Cerebellar cortex (tissue), 1 donor: ENCODE measurements at places on chromosomes 1 and 21.

- no peak for DNase-seq
Measured at GRCh38 chr1:22077728-22078127, 25.2 kb downstream of the CDC42 start.

DNA sequence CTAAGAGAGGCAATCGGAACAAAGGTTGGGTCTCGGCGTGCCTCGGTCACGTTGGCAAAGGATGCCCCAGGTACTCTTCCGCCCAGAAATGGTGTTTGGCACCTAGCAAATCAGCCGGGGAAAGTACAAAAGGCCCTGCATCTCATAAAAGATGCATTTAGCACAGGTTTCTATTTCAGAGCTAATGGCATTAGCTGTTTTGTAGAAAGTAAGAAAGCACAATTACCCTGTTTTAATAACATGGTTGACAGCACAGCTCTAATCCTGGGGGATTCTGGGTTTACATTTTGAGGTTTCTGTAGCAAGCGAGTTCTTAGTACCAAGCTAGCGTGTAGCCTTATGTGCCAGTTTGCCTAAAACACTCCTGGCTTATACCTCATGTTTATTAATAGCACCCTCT, 178.5 kb downstream of the PRDM2 start:
- DNase-seq = no peak

DNA sequence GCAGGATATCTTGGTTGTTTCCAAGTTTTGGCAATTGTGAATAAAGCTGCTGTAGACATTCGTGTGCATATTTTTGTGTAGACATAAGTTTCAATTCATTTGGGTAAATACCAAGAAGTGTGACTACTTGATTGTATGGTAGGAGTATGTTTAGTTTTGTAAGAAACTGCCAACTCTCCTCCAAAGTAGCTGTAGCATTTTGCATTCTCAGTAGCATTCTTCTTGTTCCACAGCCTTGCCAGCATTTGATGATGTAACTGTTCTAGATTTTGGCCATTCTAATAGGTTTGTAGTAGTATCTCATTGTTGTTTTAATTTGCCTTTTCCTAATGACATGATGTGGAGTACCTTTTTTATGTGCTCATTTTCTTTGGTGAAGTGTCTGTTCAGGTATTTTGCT, 38.6 kb upstream of the PLA2G4A start:
- no peak for DNase-seq

DNA sequence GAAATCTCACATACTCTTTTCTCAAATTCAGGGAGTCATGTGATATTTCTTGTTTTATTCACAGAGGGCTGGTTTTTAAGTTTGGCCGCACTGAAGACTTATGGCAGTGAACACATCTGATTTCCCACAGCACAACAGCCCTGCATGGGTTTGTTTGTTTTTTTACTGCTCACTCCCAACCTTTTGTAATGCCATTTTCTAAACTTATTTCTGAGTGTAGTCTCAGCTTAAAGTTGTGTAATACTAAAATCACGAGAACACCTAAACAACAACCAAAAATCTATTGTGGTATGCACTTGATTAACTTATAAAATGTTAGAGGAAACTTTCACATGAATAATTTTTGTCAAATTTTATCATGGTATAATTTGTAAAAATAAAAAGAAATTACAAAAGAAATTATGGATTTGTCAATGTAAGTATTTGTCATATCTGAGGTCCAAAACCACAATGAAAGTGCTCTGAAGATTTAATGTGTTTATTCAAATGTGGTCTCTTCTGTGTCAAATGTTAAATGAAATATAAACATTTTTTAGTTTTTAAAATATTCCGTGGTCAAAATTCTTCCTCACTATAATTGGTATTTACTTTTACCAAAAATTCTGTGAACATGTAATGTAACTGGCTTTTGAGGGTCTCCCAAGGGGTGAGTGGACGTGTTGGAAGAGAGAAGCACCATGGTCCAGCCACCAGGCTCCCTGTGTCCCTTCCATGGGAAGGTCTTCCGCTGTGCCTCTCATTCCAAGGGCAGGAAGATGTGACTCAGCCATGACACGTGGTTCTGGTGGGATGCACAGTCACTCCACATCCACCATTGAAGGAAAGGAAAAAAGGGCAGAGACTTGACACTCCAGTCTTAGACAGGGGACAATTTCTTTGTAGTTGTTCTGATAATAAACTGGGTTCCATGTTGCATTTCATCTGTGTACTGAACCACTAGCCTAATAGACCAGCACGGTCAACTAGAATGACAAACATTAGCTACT, 22.8 kb downstream of the TMEM50A start:
- no peak for DNase-seq

DNA sequence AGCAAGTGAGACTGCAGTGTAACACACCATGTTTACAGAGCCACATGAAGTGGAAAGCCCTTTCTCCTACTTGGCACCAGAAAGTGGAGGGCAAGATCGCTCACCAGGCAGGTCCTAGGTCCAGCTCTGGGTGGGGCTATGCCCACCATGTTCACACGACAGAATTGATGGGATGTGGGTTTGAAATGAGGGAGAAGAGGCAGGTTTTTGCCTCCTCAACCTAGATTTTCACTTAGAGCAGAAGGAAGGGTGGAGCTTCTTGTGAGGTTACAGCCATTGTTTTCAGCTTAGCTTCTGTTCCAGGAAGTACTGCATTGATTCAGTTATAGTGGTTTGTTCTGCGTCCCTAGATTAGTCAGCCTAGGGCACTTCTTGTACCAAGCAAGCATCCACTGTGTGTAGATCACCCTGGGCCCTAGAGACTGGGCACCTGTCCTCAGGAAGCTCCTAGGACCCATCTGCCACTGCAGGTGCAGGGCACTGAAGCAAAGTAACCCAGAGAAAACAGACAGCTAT, 2.3 kb downstream of the CD53 start:
- DNase-seq = no peak

- no peak for DNase-seq
Measured at GRCh38 chr21:39946199-39946598, 79.0 kb downstream of the PCP4 start.

DNA sequence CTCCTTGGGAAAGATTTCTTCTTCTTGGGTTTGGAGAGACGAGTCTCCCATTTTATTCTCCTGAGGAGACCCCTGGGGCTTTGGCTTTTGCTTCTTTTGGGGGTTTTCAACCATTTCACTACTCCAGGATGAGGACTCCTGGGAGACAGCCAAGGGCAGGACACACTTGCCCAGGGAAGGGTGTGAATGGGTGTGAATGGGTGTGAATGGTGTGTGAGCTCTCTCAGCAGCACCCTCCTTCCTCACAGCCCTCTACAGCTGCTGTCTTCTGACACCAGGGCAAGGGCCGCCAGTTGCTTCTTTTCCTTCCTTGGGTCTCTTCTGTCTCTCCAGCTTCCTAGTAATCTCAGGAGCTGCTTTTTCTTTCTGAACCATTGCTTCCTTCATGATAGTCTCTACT, 24.2 kb downstream of the KIF17 start:
- no peak for DNase-seq

- DNase-seq = no peak
Measured at GRCh38 chr1:94614996-94615395, 73.4 kb upstream of the F3 start.

DNA sequence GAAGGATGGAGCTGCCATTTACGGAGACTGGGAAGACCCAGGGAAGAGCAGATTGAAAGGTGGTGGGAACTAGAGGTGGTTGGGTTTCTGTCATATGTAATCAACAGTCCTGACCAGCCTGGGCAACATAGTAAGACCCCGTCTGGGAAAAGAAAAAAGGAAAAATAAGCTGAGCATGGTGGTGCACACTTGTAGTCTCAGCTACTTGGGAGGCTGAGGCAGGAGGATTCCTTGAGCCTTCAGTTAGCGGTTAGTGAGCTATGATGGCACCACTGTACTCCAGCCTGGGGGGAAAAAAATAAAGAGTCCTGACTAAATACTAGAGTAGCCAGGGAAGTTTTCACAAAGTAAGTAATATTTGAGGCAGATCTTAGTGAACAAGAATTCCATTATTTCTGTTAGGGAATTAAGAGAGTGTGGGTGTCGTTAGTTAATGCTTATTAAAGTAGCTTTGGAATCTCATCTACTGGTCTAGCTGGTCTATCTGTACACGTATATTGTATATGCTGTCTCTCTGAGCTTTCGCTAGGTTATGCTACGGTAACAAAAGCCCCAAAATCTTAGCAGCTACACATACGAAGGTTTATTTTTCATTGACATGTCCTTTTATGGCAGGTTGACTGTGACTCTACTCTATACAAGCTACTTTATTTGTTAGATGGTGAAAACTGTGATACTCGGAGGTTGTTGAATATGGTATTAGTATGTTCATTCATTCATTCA, 4.4 kb downstream of the NBPF1 start:
- DNase-seq = no peak

DNA sequence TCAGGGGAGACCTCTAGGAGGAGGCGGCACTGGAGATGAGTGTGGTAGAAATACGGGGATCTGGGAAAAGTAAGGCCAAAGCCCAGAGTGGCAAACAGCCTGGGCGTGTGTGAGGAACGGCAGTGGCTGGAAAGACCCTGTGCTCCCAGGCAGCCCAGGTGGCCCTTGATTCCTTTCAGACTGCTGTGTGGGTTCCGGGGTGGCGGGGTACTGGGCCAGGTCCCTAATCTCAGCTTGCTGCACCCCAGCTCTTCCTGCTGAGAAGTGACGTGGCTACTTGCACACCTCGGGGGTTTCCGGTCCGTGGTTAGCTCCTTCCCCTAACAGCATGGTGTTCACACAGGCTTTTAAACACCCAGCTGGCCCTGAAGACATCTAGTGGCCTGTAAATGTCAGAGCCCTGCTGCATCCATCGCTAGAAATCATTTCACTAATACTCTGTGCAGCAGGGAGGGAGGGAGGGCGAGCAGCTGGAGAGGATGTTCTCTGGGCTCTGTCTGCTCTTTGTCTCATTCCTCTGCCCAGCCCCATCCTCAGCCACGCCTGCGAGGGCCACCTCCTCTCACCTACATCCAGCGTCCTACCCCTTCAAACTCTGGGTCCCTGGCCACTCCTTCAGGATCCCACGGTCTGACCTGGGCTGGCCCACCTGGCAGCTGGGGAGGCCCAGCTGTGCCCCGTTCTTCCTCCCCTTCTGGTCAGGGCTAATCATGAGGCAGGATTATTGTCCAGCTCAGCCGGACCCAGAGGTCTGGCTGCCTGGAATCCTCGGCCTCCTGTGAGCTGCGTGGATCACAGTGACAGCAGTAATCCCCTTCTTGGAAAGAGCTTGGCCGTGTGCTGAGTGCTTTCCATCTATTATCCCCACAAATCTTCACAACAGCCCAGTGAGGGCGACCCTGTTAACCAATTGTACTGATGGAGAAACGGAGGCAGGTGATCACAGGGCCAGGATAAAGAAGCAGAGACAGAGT, 7.2 kb downstream of the ZDHHC18 start:
- DNase-seq = no peak
